ENCODE measurements at places on chromosomes 12 and 14. TPM values are rescaled to one million over a fixed set of nuclear protein-coding genes. Genes with fewer than 3 reads are reported as not detected.

Gene DAO
- 2.0 TPM for polyA plus RNA-seq

DNA sequence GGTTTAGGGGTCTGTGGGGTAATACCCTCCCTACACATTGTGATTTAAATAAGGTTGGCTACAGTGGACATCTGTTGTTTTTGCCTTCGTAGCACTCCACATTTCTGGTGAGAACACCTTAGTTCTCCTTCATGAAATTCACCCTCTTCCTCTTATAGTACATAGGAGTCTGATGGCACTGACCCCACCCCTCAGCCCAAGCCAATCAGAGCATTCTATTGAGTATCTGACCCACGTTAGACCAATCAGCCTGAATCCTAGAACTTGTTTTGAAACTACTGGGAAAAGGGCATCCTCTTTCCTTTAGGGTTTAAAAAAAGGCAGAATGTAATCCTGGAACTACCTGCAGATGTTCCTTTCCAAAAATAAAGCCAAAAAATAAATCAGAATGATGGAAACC lies 15.8 kb upstream of the LRRC9 start:
- DNase-seq, result no peak

GRCh38 chr14:103808403-103809001 lies 38.9 kb downstream of the PPP1R13B start:
- DNase-seq, result peak; percentile 65

Gene GATC
- polyA plus RNA-seq, result 32.7 TPM

Measured in right renal cortex interstitium (tissue), 3 donors.